ENCODE measurements at places on chromosomes 7 and 10.

DNA sequence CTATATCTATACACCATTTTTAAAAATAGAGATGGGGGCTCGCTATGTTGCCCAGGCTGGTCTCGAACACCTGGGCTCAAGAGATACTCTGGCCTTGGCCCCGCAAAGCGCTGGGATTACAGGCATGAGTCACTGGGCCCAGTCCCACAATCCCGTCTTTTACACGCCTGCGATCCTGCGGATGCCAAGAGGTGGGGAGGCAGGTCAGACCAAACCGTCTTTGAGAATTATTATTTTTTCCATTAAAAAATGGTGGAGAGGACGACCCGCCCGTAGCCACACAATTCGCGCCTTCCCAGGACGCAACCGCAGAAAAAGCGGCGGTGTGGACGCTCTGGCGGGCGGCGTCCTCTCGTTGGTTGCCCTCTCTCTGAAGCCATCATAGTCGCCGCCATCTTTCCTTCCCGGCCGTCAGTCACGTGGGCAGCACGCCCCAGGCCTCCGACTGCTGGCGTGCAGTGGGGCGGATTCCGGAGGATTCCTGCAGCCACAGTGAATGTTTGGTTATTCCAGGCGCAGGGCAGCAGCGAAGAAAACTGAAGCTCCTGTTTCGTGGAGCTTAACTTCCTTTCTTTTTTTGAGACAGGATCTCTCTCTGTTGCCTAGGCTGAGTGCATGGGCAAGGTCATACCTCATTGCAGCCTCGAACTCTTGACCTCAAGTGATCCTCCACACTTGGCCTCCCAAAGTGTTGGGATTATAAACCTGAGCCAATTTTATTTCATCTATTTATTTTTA is 9.9 kb upstream of the EPHB4 start:
- peak; percentile 97 for DNase-seq

GRCh38 chr7:130732980-130733930 is 752 bp downstream of the KLF14 start:
- DNase-seq = peak; percentile 65

- peak; percentile 89 for DNase-seq
Observed at GRCh38 chr10:119428789-119429188, 113.7 kb downstream of the RGS10 start.

DNA sequence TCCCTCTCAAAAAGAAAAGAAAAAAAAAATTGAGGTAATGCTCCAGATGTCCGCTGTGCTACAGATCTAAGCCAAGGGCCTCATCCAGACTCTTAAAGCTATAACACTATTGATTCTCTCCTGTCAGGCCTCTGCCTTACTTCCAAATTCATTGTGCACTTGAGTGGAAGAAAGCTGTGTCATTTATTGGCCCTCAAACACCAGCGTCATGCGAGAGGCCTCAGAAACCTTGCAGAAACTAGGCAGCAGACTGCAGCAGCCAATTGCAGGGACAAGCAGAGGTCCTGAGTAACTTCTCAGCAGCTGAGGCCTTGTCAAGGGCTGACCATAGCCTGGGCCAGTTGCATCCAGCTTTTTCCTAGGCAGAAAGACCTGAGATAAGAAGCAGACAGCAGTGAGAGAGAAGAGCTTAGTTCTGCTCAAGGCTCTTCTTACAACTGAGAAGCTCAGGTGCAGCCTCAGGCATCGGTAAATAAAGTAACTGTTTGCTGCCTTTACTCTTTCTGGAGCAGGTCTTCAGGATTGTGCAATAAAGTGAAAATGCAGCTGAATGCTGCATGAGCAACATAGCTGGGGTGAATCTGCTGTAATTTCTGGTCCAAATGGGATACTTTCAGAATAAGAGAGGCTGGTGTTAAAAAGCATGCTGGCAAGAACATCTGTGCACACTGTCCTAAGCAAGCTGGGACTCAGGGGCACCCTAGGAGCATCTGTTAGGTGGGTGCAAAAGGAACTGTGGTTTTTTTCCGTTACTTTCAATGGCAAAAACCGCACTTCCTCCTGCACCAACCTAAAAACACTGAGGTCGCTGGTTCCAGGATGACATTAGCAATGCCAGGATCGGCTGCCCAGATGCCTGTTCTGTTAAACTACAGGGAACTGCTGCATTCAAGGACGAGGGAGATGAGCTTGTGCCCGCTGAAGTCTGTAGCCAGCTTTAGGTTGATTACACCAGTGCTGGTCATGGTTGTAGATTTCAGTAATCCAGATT is 181.8 kb upstream of the PFKP start:
- peak; percentile 51 for DNase-seq

GRCh38 chr7:148115308-148115707 is 475.3 kb upstream of the C7orf33 start:
- DNase-seq = no peak

- DNase-seq = peak; percentile 87
Observed at GRCh38 chr10:79149662-79150443, 81.1 kb downstream of the ZMIZ1 start.

GRCh38 chr7:133275008-133275407 is 22.1 kb downstream of the EXOC4 start:
- no peak for DNase-seq

- no peak for DNase-seq
Observed at GRCh38 chr7:151838861-151839381, 38.0 kb downstream of the PRKAG2 start.

DNA sequence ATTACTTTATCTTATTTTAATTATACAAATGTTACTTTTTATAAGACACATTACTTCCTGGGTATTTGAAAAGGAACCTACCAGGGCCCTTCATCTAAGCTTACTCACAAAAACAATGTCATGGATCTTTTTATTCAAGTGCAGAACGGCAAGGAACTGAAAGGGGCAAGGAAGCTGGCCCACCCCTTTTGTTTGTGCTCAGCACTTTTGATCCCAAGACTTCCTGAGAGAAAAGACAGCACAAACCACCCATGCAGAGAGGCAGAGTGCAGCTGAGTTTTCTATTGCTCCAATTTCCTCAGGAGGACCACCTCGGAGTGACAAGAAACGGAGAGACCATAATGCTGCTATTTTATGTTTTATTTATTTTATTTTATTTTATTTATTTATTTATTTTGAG is 232.0 kb upstream of the NRP1 start:
- DNase-seq = no peak

DNA sequence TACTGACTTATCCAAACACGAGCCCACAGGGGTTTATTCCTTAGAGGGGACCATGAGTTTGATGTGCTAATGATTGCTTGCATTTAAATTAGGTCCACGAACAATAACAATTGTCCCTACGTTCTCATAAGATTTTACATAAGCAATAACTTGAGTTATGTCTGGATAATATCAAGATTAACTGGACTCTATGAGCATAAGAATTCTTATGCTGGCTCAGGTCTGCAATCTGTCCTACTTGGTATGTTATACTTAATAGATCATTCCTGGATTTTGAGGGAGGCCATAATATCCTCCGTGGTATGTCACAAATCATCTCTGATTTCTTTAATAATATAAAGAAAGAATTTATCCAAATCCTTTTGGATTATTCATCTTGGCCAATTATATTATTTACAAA is 552.3 kb downstream of the KCNMA1 start:
- DNase-seq = no peak

- DNase-seq = no peak
Observed at GRCh38 chr10:119352042-119352441, 144.7 kb downstream of the GRK5 start.

DNA sequence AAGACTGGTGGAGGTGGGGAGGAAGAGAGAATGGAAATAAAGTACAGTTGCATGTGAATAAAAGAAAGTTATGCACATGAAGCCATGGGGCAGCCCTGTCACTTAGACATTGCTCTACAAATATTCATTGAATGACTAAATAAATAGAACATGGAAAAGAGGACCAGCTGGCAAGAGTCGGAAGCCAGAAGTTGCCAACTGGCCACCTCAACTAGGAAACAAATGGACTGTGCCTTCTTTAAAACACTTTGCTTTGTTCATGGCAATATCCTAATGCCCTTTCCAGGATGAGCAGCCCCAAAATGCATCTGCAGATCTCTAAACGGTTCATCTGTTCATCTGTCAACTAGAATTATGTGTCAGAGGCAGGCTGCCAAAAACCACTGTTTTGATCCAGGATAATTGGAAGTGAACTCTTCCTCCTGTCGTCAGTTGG is 157.3 kb downstream of the NOC3L start:
- no peak for DNase-seq

DNA sequence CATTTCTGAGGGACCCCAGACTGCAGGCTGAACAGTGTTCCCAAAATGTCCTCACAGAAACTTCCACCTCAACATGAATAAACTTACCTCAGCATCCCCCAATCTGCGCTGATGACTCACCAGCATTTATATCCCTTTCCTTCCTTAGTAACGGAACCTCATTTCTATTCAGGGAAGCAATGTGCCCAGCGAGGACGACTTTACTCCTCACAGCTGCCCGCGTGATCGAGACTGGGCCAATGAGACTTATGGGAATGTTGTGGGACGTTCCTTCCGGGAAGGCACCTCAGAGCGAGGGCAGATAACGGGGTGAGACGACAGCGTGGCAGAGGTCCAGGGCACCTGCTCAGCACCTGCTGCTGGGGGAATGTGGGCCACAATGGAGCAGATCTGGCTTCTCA is 73.1 kb upstream of the CAMK2B start:
- DNase-seq = no peak

- no peak for DNase-seq
Observed at GRCh38 chr10:49307921-49308320, 9.0 kb downstream of the C10orf71 start.

DNA sequence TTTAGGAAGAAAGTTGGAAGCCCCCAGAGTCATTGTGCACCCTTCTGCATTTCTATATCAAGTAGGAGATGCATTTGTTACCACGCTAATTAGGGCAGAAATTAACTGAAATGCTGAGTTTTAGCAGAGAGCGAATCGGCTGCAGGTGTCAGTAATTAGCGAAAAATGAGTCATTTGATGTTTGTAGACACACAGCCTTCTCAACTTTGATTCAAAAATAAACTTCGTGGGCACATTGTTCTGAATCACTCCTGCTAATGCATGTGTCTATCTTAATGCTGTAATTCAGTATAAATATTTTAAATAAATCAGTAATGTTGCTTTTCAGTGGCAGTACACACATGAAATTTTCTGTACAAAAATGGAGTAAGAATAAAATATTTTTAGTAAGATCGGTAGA is 109.5 kb upstream of the CARD11 start:
- DNase-seq = no peak

DNA sequence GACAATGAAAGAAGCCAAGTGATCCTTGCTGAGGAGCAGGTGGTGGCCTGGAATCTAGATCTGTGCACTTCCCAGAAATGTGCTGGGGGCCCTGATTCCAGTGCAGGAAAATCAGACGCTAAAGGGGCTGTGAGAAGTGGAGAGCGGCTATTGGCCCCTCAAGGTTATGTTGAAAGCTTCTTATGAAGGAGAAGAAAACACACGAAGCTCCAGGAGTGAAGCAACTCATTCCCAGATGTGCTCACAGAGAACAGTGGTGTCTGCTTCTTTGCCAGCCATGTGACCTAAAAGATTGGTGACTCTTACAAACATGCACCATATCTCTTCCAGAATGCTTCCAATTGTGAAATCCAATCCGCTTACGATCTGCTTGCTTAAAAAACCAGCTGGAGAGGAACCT is 679.3 kb upstream of the IGFBP3 start:
- DNase-seq = no peak

DNA sequence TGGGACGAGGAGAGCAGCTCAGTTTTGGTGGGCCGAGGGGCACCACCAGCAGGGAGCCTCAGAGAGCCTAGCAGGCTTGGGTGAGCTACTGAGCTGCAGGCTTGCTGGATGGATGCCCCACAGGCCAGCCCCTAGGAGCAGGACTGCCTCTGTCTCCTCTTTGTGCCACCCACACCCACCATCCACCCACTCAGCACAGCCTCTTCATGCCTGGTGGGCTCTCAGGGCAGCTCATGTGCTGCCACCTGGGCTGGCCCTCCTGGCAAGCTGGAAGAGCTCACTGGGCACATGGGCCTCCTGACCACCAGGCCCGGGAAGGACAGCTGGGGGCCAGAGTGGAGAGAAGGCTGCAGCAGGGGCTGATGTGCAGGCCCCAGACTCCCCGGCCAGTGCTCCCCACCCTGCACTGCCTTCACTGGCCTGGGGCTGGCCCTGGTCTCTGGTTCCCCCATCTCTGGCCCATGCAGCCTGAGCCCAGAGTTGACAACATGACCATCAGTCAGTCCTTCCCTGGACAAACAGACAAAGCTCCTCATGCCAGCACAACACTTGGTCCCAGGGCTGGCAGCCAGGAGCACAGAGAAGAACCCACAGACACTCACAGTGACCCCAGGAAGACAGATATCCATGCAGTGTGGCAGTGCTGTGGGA is 8.2 kb downstream of the RASGEF1A start:
- no peak for DNase-seq

DNA sequence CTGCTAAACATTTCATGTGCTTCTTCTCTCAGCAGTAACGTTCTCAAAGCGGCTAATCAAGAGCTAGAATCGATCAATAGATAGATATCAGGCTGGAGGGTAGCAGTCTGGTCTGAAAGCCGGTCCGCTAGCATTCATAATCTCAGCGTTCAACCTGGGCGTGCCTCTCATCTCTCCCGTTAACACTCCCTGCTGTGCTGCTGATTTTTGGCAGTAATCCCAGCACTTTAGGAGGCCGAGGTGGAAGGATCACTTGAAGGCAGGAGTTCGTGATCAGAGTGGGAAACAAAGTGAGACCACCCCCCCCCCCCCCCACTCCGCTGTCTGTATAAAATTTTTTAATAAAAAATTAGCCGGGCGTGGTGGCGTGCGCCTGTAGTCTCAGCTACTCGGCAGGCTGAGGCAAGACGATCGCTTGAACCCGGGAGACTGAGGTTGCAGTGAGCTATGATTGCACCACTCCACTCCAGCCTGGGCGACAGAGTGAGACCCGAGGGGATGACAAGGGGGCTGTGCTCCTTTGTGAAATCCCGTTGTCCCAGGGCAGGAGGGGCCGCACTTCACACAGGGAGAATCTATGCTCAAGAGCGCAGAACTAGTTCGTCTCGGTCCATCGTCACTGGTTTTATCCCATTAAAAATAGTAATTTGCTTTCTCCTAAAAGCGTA is 624 bp upstream of the CEP55 start:
- DNase-seq = no peak

- no peak for DNase-seq
Observed at GRCh38 chr7:17934612-17935240, 5.6 kb downstream of the SNX13 start.

DNA sequence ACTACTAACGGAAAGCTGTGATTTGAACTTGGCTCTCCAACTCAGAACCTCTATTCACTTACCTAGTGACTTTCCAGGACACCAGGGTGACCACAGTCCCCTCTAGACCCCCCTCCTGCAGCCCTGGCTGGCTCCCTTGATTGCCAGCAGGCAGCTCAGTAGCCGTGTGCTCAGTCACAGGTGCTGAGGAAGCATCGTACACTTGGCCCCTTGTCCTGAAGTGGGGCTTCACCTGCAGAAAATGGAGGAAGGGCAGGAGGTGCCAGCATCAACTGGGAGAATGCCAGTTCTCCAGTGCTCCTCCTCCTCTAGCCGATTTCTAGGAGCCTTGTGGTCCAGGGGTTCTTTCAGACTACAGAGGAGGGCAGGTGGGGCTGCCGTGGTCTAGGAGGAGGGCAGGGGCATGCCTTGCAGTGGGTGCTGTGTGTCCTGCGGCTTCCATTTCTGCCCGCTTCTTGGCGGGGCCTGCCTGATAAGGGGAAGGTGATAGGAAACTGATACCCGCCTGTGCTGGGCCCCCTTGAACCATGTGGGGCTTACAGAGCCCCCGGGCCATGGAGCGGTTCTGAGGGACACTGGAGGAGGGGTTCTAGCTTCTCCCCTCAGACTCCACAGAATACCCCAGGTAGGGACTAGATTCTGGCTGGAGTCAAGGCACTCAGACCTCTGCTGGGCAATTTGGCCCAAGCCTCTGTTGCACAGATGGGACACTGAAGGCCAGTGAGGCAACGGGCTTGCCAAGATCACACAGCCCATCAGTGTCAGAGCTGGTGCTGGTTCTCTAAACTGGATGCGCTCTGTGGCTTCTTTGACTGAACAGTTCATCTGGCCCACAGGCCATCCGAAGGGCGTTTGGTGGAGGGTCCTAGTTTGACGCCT is 14.0 kb downstream of the FAM241B start:
- DNase-seq = no peak

All from islet precursor cell (in vitro differentiated cells).